Bronchial epithelial cell (primary cell): ENCODE measurements at places on chromosomes 5 and 9. TPM values are rescaled to one million over a fixed set of nuclear protein-coding genes. Genes with fewer than 3 reads are reported as not detected.

SPATA9 gene
- total RNA-seq: not detected in 2 replicates

PCDHGA6 gene
- under 0.01 and 0.26 TPM in 2 replicates for total RNA-seq

MARCOL gene
- total RNA-seq: not detected in 2 replicates

F2RL1 gene
- 24.1 and 25.5 TPM in 2 replicates for total RNA-seq

TLX3 gene
- total RNA-seq: not detected in 2 replicates

TLR4 gene
- total RNA-seq: 0.13 and 0.26 TPM in 2 replicates

LCN1 gene
- total RNA-seq: not detected in 2 replicates

DEPDC1B gene
- total RNA-seq: 2.1 and 3.2 TPM in 2 replicates

PCDHGB1 gene
- under 0.01 and 0.26 TPM in 2 replicates for total RNA-seq

IRX2 gene
- 11.3 and 14.0 TPM in 2 replicates for total RNA-seq

S1PR3 gene
- 0.26 and 0.79 TPM in 2 replicates for total RNA-seq

GRCh38 chr9:80485420-80486250 is 913.9 kb downstream of the TLE4 start:
- DNase-seq: peak; percentile 5

DNA sequence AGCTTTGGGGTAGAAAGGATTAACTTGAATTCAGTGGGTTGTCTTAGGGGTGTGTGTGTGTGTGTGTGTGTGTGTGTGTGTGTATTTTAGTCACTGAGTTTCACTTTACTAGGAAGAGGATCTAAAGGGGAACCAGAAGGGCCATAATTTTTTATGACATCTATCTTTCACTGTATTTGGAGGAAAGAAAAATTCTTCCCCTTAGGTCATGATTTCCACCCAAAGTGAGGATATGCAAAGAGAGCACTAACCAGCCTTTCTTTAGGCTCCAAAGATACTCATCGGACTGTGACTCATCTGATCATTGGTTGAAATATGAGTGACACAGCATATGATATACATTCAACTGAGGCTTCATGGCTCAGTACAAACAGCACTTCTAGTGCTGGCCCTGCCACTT is 75.2 kb upstream of the RASGRF2 start:
- peak; percentile 59 for DNase-seq

DNA sequence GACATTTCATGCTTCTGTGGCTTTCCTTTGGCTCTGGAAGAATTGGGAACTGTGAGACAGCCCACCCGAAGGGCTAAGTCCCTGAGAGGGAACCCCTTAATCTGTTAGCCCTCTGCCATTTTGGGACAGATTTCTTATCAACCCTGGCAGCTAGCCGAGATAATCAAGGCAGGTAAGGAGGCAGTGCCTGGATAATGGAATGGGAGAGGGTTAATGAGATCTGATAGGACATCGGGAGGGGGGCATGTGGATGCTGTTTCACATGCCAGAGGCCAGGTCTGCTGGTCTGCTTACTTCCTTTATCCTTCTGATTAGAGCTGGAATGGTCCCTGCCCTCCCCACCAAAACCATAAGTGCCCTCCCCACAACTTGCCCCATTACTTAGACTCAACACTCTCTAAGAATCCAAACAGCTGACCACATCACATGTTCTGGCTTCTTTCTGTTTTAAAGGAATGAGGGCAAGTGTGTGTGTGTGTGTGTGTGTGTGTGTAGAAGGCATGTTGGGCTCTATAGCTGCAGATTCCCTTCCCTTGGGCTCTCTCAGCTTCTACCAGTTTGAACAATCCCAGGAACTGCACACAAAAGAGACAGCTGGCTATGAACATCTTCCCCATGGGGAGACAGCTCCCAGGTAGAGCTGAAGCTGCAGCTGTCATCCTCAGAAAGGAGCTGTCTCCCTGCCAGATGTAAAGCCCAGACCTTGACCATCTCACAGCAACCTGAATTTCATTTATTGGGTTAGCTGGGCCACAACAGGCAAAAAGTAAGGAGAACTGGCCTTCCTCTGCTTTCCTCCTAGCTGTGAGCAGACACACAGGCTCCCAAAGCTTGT is 221.3 kb downstream of the PIK3R1 start:
- DNase-seq: no peak

GRCh38 chr5:58924306-58924705 is 341.4 kb downstream of the RAB3C start:
- no peak for DNase-seq

GRCh38 chr9:76634356-76635054 is 129.7 kb upstream of the PCA3 start:
- DNase-seq: peak; percentile 80

DNA sequence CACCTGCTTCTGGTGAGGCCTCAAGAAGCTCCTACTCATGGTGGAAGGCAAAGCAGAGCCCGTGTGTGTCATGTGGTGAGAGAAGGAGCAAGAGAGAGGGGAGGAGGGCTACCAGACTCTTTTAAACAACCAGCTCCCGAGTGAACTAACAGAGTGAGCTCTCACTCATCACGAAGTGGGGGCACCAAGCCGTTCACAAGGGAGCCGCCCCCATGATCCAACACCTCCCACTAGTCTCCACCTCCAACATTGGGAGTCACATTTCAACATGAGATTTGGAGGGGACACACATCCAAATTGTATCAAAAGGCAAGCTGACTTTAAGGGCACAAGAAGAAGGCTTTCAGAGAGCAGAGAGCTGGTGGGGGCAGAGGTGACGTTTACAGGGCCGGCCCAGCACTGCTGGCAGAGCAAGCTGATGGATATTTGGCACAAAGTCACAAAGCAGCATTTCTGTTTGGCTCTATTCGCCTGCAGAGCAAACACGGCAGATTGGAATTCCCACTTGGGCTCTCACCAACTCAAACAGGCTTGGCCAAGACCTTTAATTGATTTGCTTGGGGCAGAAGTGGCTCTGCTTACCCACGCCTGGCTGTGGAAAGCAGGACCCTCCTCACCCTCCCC is 20.0 kb downstream of the PITX1 start:
- DNase-seq: no peak

- DNase-seq: no peak
Measured at GRCh38 chr5:139631520-139632165, 16.5 kb upstream of the CXXC5 start.

- no peak for DNase-seq
Measured at GRCh38 chr9:36169166-36169565, at the start of gene CCIN. Gene CCIN (plus strand): TSS chr9:36169388. CDS start chr9:36169503, 115 bp downstream.

DNA sequence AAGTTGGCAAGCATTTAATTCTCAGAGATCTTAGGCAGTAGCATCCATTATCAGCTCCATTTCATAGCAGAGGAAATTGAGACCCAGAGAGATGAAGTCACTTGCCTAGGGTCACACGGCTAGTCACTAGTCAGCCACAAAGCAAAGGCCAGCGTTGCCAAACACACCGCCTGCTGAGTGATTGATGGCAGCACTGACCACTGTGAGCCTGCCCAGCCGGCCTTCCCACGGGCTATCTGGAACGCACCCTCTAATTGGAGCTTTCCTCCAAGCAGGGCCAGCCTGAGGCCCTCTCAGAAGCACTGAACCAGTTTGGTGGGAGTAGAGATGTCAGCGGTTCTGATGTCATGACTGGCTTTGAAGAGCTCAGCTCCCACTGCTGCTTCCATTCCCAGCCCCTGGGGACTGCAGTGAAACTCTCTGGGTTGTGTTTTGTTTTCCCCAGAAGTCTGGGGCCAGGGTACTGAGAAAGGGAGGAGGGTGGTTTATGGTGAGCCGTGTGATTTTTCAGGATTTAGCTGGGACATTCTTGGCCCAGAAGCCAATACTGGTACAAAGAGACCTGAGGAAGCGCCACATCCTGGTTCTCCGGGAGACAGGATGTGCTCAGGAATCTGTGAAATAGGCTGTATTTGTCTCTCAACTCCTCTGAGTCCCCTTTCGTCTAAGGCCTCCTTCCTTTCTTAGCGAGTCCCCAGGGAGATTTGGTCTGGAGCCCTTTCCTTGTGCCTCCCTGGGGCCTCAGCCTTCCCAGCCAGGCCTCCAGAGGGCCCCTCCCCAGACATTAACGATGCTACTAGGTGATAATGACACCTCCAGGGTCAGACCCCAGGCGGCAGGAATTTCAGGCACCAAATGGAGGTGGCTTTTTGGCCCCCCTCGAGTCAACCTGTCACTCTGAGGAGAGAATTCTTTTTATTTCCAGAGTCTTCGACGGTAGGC is 44.5 kb downstream of the SPRY4 start:
- no peak for DNase-seq

GRCh38 chr9:84230355-84231145 is 110.0 kb downstream of the SLC28A3 start:
- DNase-seq: no peak

DNA sequence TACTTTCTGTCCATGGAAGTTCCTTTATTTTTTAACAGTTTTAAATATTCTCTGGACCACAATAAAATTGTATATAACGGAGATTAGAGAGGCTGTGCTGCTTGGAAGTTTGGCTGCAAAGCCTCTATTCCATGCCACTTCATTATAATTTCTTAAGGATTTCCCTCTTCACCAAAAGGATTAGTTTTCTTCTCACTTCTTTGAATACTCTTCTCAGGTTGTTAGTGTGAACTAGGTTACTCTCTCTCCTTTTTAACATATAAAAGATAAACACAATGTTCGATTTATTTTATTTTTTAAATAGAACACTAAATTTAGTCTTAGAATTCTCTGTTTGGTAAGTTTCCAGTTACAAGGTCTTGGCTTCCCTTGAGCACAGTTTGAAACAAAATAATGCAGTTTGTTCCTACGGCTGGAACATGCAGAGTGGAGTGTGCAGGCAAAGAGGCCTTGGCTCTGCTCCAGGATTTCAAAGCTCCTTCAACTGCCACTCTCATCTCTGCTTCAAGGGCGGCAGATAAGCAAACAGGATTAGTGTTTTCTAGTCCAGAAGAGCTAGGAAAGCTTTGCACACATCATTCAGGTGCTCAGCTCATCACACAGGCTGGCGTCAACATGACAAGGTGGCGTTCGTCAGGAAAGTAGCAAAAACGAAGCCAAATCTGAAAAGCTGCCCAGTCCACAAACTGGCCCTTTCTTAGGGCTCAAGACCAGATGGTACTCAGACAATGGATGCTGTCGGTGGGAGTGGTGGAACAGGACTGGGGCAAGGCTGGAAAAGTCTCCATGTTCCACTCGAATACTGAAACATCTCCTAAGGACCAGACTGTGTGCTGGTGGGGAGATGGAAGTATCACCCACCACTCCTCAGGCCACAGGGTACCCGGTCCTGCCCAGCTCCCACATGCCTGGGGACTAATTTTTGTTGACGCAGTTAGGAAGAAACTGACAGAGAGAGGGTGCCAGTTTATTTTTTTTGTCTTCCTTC is 286.6 kb downstream of the CRB2 start:
- DNase-seq: peak; percentile 12

- DNase-seq: no peak
Measured at GRCh38 chr5:63025679-63026078, 447.1 kb downstream of the LRRC70 start.

GRCh38 chr9:88926781-88927505 is 64.3 kb upstream of the S1PR3 start:
- no peak for DNase-seq

- DNase-seq: no peak
Measured at GRCh38 chr9:115910959-115911358, 242.6 kb upstream of the PAPPA start.

GRCh38 chr9:110133608-110134210 is 74.2 kb downstream of the C9orf152 start:
- DNase-seq: peak; percentile 80

DNA sequence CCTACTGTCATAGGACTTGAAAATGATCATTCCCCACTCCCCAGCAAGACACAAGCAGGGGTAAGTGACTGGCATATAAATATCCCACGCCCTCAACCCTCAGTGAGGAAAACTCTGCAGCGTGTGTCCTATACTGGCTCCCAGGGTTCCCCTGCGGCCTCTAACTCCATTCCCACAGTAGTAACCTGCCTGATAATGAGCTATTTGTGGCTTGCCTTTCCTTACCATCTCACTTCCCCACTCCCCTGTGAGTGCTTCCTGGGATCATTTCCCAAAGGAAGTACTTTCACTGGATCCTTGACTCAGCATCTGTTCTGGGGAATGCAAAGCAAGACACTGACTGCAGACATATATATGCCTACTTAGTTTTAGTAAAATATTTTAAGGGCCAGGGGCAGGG is 14.3 kb downstream of the CDC14B start:
- no peak for DNase-seq

GRCh38 chr9:114936581-114936980 is 6.2 kb upstream of the TNFSF8 start:
- DNase-seq: no peak

GRCh38 chr9:109497226-109498153 is 617 bp downstream of the PTPN3 start:
- peak; percentile 54 for DNase-seq

- DNase-seq: peak; percentile 36
Measured at GRCh38 chr5:40754381-40755092, 1.2 kb downstream of the TTC33 start.

- peak; percentile 4 for DNase-seq
Measured at GRCh38 chr9:74309654-74310053, 187.5 kb upstream of the RORB start.

GRCh38 chr9:7656636-7657035 is 142.9 kb downstream of the DMAC1 start:
- DNase-seq: peak; percentile 29

- no peak for DNase-seq
Measured at GRCh38 chr5:1004461-1005248, 3.9 kb upstream of the NKD2 start.

GRCh38 chr5:33806738-33807442 is 84.9 kb downstream of the ADAMTS12 start:
- peak; percentile 63 for DNase-seq

GRCh38 chr9:74951107-74951720 is 1.5 kb downstream of the C9orf40 start:
- no peak for DNase-seq

DNA sequence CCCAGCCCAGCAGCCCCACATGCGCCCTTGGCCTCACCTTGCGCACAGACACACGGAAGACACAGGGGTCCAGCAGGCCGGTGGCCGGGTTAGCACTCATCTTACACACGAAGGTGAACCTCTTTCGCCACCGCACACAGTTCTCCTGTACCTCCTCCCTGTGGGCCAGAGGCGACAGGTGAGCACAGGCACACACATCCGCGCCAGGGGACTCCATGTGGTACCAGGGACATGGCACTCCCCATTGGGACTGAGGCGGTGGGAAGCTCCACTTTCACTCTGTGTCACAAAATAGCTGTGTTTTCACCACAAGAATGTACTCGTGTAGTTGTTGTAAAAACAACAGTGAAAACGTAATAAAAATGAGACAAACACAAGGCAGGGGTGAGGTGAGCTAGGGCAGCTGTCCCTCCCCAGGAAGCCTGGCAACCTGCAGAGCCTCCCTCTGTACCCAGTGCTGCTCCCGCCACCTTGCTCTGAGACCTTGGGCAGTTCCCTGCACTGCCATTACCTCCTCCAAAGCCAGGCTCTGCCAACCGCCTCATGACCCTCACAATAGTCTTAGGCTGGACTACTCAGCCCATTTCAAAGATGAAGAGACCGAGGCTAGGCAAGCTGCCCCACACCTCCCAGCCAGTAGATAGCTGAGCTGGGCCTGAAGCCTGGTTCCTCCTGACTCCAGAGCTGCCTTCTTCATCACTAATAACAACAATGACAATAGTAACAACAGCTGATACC is 16.3 kb upstream of the DPM2 start:
- no peak for DNase-seq

DNA sequence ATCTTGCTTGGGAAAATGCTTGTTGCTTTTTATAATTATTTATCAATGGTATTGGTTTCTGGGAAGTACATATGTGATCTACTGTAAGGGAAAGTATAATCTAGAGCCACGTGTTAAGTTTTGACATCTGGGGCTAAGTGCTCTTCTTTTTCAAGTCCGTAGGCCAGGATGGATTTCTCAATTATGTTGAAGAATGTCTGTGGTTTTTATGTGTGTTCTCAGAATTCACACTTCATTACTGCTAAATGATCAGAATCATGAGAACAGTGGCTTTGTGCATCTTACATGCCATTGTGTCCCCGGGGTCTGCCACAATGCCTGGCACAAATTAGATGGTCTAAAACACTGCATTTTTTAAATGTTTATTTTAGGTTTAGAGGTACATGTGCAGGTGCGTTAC is 14.5 kb upstream of the AUH start:
- DNase-seq: no peak

GRCh38 chr5:58224221-58224620 is 235.7 kb downstream of the PLK2 start:
- DNase-seq: no peak
